ENCODE measurements at places on chromosomes 2 and 18.

GRCh38 chr2:11416186-11416585 lies 49.8 kb downstream of the E2F6 start:
- DNase-seq: peak; percentile 37

DNA sequence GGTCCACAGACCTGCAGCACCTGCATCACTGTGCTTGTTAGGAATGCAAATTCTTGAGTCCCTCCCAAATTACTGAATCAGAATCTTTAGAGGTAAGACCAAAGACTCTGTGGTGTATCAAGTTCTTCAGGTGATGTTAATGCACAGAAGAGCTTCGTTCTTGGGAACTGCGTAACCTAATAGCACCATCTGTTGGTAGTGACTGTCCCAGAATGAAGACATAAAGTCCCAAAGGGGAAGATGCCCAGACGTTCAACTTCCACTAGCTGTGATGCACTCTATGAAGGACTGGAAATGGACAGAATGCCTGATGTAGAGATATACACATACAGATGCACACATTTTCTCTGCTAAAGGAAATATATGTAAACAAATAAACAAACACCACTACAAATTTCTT lies 576.0 kb downstream of the LRP1B start:
- peak; percentile 44 for DNase-seq

DNA sequence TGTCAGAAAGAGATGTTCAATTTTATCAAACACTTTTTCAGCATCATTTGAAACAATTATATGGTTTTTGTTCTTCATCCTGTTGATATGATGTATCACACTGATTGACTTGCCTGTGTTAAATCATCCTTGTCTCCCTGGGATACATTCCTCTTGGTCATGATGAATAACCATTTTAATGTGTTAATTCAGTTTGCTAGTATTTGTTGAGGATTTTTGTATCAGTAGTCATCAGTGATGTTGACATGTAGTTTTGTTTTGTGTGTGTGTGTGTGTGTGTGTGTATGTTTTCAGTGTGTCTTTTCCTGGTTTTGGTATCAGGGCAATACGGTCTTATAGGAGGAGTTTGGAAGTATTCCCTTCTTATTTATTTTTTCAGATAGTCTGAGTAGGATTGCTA lies 325.4 kb downstream of the ZNF804A start:
- peak; percentile 28 for DNase-seq

GRCh38 chr2:101728865-101729264 lies 31.4 kb downstream of the MAP4K4 start:
- no peak for DNase-seq

- DNase-seq: peak; percentile 31
Measured at GRCh38 chr2:88188748-88189147, 18.6 kb downstream of the THNSL2 start.

- DNase-seq: no peak
Measured at GRCh38 chr2:3876685-3877084, 173.3 kb downstream of the DCDC2C start.

DNA sequence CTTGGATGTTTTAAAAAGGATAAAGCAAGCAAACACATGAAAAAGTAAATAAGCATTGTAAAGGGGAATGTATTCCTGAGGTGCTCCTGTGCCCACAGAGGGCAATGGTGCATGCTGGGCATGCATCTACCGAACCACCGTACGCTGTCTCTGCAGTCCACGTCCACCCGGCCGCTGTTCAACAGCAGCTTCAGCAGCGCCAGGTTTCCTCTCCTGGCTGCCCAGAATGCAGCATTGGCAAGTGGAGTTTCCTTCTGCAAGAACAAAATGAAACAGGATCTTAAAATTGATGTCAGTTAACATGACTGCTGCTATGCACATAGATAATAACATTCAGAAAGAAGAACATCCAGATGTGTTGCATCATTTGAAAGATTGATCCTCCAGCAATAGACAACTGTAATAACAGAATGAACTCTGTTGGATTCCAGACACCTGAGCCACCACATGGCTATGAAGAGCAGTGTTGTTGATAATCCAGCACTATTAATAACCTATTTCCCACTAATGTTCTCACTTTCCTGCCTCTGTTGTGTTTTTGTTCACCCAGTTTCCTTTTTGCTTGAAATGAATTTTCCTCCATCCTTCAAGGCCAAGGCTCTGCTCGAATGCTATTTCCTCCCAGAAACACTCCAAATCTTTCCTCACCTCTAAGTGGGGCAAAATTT lies 13.6 kb downstream of the ANKRD29 start:
- no peak for DNase-seq

DNA sequence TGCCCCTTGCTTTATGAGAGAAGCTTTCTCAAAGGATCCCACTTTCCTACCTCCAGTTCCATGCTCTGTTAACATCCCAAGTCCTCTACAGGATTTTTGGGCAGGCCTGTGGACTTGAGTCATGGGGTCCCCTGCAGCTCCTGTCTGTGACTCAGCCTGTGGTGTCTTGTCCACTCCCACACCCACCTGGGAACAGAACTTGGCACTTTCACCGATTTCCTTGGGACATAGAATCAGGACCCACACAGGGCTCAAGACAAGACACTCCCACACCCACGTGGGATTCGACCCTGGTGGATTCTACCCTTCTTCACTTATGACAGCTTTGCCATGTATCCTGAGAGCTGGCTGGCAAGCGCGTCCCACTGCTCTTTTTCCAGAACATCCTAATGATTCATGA lies 30.7 kb upstream of the HDAC4 start:
- DNase-seq: no peak

All from fibroblast of upper back skin (primary cell).